ENCODE measurements at places on chromosomes 12 and 14.

GRCh38 chr12:25376407-25376806 is 125.7 kb upstream of the KRAS start:
- no peak for DNase-seq

- DNase-seq = no peak
Measured at GRCh38 chr12:55780685-55781084, 36.8 kb downstream of the SARNP start.

GRCh38 chr12:95940514-95940913 is 1.9 kb downstream of the CCDC38 start:
- DNase-seq = no peak

DNA sequence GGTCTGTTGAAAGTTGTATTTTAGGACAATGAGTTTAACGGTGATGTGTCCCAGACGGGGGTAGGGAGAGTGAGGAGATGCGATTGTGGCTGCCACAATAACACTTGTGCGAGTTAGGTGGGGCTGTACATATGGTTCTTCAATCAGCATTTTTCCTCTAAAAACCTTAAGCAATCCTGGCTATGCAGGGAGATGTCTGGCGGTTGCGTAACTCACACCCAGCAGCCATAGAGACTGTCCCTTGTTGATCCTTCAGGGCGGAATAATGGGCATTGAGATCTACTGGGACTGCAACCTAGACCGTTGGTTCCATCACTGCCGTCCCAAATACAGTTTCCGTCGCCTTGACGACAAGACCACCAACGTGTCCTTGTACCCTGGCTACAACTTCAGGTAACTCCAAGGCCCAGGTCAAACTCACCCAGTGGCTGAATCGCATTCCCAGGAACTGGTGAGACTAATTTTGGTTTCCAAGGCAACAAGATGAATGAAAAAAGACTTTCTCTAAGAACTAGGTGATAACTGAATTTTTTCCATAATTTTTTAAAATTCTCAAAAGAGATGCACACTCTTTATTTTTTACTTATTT is 34.6 kb downstream of the P2RX7 start:
- DNase-seq = no peak

GRCh38 chr14:28767030-28767852 is 654 bp downstream of the FOXG1 start:
- no peak for DNase-seq

GRCh38 chr12:104313568-104314241 is 10.2 kb downstream of the EID3 start:
- DNase-seq = no peak

DNA sequence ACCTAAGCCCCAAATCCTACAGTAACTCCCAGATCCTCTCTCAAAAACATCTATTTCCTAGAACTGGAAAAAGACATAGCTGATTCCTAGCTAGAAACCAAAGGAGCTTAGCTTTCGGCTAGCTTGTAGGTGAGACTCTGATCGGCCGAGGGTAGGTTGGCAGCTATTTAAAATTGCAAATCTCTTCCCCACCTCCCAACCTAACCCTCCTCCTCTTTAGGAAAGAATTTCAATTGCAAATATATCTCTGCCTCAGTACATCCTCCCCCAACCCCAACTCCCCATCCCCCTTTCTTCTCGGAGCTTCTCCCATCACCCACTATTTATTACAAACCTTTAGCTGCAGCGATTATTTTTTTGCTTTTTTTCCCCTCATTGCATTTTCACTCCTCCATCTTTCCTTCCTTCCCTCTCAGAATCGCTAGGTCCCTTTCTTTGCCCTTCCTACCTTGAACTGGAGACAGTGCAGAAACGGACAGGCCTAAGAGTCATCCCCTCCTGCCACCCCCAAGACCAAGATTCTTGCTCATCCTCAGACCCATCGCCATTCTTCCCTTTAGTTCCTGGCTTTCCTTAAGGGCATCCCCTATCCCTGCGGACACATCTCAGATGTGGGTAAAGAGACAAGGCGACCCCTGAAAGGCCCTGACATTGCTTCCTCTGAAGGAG is 13.4 kb downstream of the ZFHX2 start:
- DNase-seq = no peak

Data from stimulated activated CD4-positive, alpha-beta T cell treated with anti-CD3 and anti-CD28 coated beads, TNF-alpha, amount 100 ng/mL, for 1 hour (primary cell).